Activated T-cell treated with anti-CD3 and anti-CD28 coated beads, Interleukin-2, amount 50 U/mL, for 24 hours (primary cell): ENCODE measurements at places on chromosomes 6 and 20.
A peak's percentile ranks its signal among the peaks of the same experiment; 100 is the strongest.

- H3K4me3 ChIP-seq, result no peak overlapping the region
- H3K4me1 ChIP-seq, result no peaks in the 10 kb centered on the region
- DNase-seq, result no peak
- H3K27me3 ChIP-seq, result peaks cover 28% of the 10 kb centered on the region
- no peaks in the 10 kb centered on the region for H3K36me3 ChIP-seq
Measured at GRCh38 chr20:48075591-48076174, 290.4 kb upstream of the SULF2 start.

- H3K4me1 ChIP-seq, result peaks cover 2% of the 10 kb centered on the region
- H3K27me3 ChIP-seq, result peaks cover 24% of the 10 kb centered on the region
- no peak overlapping the region for H3K4me3 ChIP-seq
- no peak overlapping the region for H3K27ac ChIP-seq
Measured at GRCh38 chr20:38270869-38271605, 10.5 kb upstream of the KIAA1755 start.

- no peak overlapping the region for H3K4me3 ChIP-seq
- H3K27ac ChIP-seq, result no peak overlapping the region
Measured at GRCh38 chr6:8231956-8232355, 129.6 kb upstream of the EEF1E1 start.

DNA sequence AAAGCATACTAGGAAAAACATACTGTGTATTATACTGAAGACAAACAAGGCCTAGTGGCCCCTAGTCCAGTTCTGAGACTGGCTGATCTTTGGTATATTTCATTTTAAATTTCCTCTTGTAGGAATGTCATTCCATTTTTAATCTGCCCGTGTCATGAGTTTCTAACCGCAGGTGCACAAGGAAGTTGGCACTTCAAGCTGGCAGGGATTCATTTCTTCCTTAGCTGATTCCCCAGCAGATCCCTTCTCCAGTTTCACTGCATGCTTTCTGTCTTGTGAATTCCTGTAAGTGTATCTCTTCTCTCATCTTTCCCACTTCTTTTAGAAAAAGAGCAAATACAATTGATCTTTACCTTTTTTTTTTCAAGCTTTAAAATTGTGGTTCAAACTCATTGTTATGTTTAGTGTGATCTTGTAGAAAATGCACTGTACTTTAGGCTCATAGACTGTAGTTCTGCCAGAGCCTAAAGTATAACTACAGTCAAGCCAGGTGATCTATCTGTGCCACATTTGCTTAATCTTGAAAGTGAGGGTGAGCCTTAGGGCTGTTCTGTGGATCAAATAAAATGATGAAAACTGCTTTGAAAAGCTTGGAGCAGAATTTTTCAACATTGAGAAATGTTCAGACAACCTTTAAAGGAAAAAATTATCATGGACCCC is 37.0 kb downstream of the RNF217 start:
- H3K36me3 ChIP-seq, result no peaks in the 10 kb centered on the region
- H3K4me1 ChIP-seq, result no peaks in the 10 kb centered on the region
- no peaks in the 10 kb centered on the region for H3K27me3 ChIP-seq
- no peak for DNase-seq
- no peak overlapping the region for H3K4me3 ChIP-seq

GRCh38 chr6:85458184-85458583 is 8.3 kb downstream of the NT5E start:
- peak overlapping the region; percentile 2 for H3K27ac ChIP-seq
- H3K4me1 ChIP-seq, result peaks cover 98% of the 10 kb centered on the region
- peaks cover 5% of the 10 kb centered on the region for H3K36me3 ChIP-seq
- no peak for DNase-seq

DNA sequence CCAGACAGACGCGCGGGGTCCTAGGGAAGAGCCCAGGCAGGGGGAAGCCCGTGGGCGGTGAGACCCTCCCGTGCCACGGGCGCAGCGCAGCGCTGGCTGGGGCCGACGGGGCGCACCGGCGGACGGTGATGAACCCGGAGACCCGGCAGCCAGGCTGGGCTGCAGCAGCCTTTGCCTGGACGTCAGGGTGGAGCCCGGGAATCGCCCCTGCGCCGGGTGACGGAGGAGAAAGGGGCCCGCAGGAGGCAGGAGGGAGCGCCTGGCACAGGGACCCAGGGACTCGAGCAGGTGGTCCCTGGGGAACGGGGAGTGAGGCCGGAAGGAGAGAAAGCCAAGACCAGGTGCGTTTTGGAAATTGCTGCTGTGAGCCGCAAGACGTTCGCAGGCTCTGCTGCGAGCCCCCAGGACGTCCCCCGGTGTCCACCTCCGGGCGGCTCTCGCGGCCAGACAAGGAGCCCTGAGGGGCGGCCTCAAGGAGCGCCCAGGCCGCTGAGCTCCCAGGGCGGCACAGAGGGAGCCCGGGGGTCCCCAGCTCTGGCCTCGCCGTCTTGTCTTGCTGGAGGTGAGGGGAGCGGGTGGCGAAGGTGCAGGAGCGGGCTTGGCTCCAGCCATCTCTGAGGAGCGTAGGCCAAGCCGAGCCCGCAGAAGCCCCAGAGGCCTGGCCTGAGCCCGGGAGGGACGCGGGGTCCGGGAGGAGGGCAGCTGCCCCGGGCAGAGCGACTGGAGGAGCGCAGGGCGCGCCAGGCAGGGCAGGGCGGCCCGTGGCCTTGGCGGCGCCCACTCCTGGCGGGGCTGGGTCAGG is 191.2 kb upstream of the PDE10A start:
- H3K36me3 ChIP-seq, result no peaks in the 10 kb centered on the region
- H3K27ac ChIP-seq, result no peak overlapping the region
- H3K4me3 ChIP-seq, result no peak overlapping the region
- H3K4me1 ChIP-seq, result peaks cover 10% of the 10 kb centered on the region
- peaks cover 77% of the 10 kb centered on the region for H3K27me3 ChIP-seq
- DNase-seq, result no peak

DNA sequence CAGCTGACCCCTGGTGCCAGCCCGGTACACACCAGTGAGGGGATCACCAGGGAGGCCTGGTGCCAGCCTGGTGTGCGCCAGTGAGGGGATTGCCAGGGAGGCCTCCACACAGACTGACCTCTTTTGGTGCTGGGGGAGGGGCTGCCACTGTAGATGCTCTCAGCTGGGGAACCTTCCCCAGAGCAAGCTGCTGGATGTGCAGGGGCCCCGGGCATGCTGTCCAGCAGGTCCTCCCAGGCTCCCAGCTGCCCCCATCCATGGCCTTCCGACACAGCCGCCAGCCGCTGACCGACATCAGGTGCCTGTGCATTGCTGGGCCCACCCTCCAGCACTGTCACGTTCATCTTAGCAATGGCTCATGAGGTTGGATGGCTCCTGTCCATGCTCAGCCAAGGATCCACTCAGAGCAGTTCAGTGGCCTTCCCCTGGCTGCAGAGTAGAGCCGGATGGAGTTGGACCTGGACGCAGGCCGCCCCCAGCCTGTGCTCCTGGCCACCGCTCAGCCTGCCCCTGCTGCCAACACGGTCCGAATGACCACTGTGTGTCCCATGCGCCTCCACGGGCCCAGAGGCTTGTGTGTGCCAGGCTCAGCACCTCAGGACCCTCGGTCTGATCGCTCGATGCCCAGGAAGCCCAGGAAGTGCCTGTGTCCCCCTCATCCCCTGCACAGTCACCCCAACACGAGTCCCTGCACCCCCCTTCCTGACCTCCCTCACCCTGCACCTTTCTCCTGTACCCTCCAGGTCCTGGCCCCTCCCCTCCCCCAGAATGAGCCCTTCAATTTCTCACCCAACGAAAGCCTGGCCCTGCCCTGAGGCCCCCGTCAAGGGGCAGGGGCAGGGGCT is 95.7 kb downstream of the YTHDF1 start:
- no peak for DNase-seq
- H3K36me3 ChIP-seq, result no peaks in the 10 kb centered on the region
- H3K27ac ChIP-seq, result no peak overlapping the region
- peaks cover 36% of the 10 kb centered on the region for H3K27me3 ChIP-seq
- H3K4me1 ChIP-seq, result peaks cover 2% of the 10 kb centered on the region

- no peak overlapping the region for H3K4me3 ChIP-seq
- no peaks in the 10 kb centered on the region for H3K4me1 ChIP-seq
- DNase-seq, result no peak
- no peak overlapping the region for H3K27ac ChIP-seq
Measured at GRCh38 chr6:88238065-88238464, 71.9 kb upstream of the CNR1 start.

- peaks cover 26% of the 10 kb centered on the region for H3K4me1 ChIP-seq
- no peak overlapping the region for H3K4me3 ChIP-seq
- H3K27ac ChIP-seq, result no peak overlapping the region
- peaks cover 13% of the 10 kb centered on the region for H3K36me3 ChIP-seq
- DNase-seq, result no peak
- H3K27me3 ChIP-seq, result no peaks in the 10 kb centered on the region
Measured at GRCh38 chr6:20169786-20170185, 42.5 kb downstream of the MBOAT1 start.

- no peak overlapping the region for H3K27ac ChIP-seq
- DNase-seq, result no peak
- peaks cover 3% of the 10 kb centered on the region for H3K36me3 ChIP-seq
- no peak overlapping the region for H3K4me3 ChIP-seq
Measured at GRCh38 chr6:166908811-166909210, 47.5 kb downstream of the RNASET2 start.

- H3K27me3 ChIP-seq, result no peaks in the 10 kb centered on the region
- H3K36me3 ChIP-seq, result no peaks in the 10 kb centered on the region
- DNase-seq, result no peak
- H3K4me1 ChIP-seq, result peaks cover 36% of the 10 kb centered on the region
- no peak overlapping the region for H3K4me3 ChIP-seq
- H3K27ac ChIP-seq, result no peak overlapping the region
Measured at GRCh38 chr6:139306291-139306981, 14.6 kb upstream of the TXLNB start.

- no peaks in the 10 kb centered on the region for H3K36me3 ChIP-seq
- no peak overlapping the region for H3K27ac ChIP-seq
Measured at GRCh38 chr6:150503586-150504339, 95.9 kb upstream of the PLEKHG1 start.

- no peaks in the 10 kb centered on the region for H3K36me3 ChIP-seq
- H3K4me3 ChIP-seq, result no peak overlapping the region
- DNase-seq, result peak; percentile 2
- H3K4me1 ChIP-seq, result peaks cover 6% of the 10 kb centered on the region
Measured at GRCh38 chr6:36703081-36703606, 5.5 kb downstream of the RAB44 start.

DNA sequence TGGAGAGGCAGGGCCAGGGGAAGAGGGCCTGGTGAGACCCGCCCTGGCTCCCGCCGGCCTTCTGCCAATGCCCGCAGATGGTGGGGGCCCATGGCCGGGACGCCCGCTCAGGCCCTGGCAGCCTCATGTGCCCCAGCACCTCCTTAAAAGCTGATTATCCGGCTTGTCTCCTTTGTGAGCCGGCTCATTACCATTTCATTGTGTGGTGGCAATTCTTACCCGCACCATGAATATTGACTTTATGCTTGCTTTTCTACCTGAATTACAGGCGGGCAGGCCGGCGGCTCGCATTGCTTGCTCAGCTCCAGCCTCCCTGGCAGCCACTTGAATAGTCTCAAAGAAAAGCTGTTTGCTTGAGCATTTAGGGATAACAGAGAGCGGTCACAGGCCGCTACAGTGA is 120.0 kb upstream of the JAG1 start:
- H3K27ac ChIP-seq, result no peak overlapping the region
- no peaks in the 10 kb centered on the region for H3K4me1 ChIP-seq
- no peak for DNase-seq
- no peaks in the 10 kb centered on the region for H3K36me3 ChIP-seq

DNA sequence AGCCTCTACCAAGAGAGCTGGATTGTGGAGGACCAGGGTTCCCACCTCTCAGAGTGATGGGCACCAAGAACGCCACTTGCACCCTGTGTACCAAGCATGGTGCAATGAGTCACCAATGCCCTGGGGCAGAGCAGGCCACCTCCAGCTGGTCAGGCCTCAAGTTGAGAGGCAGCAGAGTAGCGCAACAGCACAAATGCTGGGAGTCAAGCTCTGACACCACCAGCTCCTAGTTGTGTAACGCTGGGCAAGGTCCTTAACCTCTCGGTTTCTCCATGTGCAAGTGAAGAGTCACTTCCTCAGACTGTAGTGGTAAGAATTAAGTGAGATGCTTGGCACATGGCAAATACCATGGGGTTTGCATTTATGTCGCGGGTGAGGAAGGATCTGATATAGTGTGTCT is 25.6 kb downstream of the GFOD1 start:
- H3K27me3 ChIP-seq, result no peaks in the 10 kb centered on the region
- H3K4me3 ChIP-seq, result no peak overlapping the region
- DNase-seq, result no peak

DNA sequence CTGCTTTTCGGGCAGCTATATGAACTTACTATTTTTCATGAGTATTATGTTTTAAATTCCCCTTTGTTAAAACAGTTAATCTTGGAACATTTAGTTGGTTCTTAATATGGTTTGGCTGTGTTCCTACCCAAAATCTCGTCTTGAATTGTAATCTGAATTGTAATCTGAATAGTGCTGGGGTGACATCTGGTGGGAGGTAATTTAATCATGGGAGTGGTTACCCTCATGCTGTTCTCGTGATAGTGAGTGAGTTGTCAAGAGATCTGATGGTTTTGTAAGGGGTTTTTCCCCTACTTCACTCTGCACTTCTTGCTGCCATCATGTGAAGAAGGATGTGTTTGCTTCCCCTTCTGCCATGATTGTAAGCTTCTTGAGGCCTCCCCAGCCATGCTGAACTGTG is 305.4 kb upstream of the MAP3K7 start:
- peaks cover 15% of the 10 kb centered on the region for H3K27me3 ChIP-seq
- H3K4me3 ChIP-seq, result no peak overlapping the region
- H3K36me3 ChIP-seq, result no peaks in the 10 kb centered on the region
- no peak for DNase-seq
- no peak overlapping the region for H3K27ac ChIP-seq

GRCh38 chr20:266596-267562 is 9.4 kb downstream of the DEFB132 start:
- no peaks in the 10 kb centered on the region for H3K36me3 ChIP-seq
- peak; percentile 95 for DNase-seq
- H3K4me1 ChIP-seq, result peaks cover 14% of the 10 kb centered on the region
- H3K4me3 ChIP-seq, result peak overlapping the region; percentile 73

- no peak for DNase-seq
- no peaks in the 10 kb centered on the region for H3K36me3 ChIP-seq
- no peaks in the 10 kb centered on the region for H3K4me1 ChIP-seq
- H3K4me3 ChIP-seq, result no peak overlapping the region
- peaks cover 16% of the 10 kb centered on the region for H3K27me3 ChIP-seq
Measured at GRCh38 chr20:41717483-41717882, 99.3 kb upstream of the CHD6 start.

GRCh38 chr6:2412731-2413130 is 167.3 kb upstream of the GMDS start:
- H3K4me1 ChIP-seq, result no peaks in the 10 kb centered on the region
- no peak overlapping the region for H3K27ac ChIP-seq
- no peak for DNase-seq
- no peaks in the 10 kb centered on the region for H3K36me3 ChIP-seq

DNA sequence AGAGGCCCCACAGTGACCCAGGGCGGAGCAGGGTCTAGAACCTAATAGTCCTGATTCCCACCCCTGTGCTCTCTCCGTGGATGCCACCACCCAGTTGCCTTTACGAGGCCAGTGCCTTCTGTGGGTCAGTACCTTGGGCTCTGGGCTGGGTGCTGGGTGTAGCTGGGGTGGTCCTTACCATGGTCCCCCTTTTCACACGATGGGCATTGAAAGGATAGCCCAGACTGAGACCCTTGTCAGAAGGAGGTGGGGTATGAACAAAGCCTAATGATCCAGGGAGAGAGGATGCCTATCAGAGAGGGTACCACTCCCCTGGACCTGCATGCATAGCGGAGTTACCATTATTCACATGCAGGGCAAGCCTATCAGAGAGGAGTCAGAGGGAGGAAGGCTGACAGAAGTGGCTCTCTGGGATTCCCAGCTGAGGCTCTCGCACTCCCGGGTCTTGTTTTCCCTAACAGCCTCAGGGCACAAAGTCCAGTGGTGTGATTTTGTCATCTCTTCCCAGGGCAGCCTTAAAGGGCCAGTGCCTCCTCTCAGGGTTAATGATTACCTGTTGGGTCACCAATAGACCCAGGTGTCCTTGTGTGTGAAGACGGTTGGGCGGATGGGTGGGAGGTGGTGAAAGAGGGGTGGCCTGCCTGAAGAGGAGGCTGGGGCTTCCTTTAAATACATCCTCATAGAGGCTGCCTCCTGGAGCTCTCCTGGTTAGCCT is 36.2 kb downstream of the VEGFA start:
- no peak overlapping the region for H3K4me3 ChIP-seq
- no peaks in the 10 kb centered on the region for H3K4me1 ChIP-seq
- no peak overlapping the region for H3K27ac ChIP-seq
